Vagina (tissue), 2 donors: ENCODE measurements at places on chromosomes 5 and 9. TPM values are rescaled to one million over a fixed set of nuclear protein-coding genes. Genes with fewer than 3 reads are reported as not detected.

ZNF883 gene
- total RNA-seq = 0.98 TPM

KCNV2 gene
- total RNA-seq = not detected

FXN gene
- total RNA-seq = 11.8 TPM

DNA sequence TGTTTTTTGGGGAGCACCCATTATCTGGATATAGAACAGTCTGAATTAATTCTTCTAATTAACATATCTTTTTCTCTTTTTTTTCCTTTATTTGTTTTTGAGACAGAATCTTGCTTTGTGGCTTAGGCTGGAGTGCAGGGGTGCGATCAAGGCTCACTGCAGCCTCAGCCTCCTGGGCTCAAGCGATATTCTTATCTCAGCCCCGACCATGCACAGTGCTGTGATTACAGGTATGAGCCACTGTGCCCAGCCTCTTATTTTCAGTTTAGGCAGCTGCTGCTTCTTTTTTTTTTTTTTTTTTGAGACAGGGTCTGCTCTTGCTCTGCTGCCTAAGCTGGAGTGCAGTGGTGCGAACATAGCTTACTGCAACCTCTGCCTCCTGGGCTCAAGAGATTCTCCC is 20.2 kb downstream of the UBE2R2 start:
- DNase-seq = no peak

GRCh38 chr9:33202018-33202417 is 34.9 kb upstream of the B4GALT1 start:
- DNase-seq = no peak

- no peak for DNase-seq
Observed at GRCh38 chr5:90334741-90335140, 74.8 kb downstream of the CETN3 start.

GRCh38 chr9:18216376-18216775 is 257.6 kb upstream of the ADAMTSL1 start:
- no peak for DNase-seq

GRCh38 chr9:127633216-127633862 is 21.3 kb downstream of the STXBP1 start:
- DNase-seq = no peak
